HFF-Myc (cell line): ENCODE measurements at places on chromosomes 4 and X.
A peak's percentile ranks its signal among the peaks of the same experiment; 100 is the strongest.

DNA sequence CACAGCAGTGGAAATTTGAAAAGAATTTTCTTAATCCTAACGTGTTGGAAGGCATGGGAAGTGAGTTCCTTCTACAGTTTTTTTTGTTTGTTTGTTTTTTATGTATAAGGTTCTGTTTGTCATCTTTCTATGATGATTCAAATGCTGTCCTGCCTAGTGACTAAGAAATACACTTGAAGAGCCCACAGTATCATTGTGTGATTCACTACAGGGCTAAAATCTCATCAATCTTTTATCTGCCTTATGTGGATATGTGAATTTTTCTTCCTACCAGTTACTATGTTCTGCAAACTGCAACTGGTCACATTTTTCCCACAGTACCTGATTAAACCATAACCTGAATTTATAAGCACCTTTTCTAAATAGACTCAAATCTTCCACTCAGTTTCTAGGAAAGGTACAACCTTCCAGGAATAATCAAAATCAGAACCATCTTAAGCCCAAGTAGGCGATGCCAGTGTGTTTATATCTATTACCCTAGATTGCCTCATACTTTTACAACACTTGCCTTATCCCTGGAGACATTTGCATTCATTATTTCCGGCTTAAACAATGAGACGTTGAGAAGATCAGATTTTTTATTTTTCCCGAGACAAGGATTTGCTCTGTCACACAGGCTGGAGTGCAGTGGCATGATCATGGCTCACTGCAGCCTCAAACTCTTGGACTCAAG lies 214.6 kb upstream of the GALNT7 start:
- DNase-seq: no peak

DNA sequence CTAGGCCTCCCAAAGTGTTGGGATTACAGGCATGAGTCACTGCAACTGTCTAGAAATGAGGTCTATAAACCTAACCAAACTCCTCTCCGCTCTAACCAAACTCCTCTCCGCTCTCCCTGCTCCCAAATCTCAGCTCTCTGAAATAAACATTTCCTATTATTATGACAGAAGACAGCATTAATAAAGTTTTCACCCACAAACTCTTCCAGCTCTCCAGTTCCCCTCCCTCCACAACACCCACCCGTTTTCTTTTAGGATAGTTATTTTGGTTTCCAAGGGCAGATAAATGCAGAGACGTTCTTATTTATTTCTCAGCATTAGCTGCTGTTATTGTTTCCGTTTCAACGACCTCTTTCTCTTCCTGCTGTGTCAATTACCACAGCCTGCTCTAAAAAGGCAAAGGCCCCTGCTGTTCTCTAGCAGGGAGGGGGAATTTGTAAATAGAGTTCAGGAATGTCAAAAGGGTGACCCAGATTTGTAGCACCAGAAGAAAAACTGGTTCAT lies 13.3 kb upstream of the SCD5 start:
- no peak for DNase-seq

GRCh38 chrX:143437439-143437838 lies 79.8 kb downstream of the SPANXN3 start:
- no peak for DNase-seq

- DNase-seq: peak; percentile 81
These were observed 495.2 kb downstream of the PDGFC start for GRCh38 chr4:156476359-156476758.

- peak; percentile 24 for DNase-seq
These were observed 47.7 kb downstream of the TIGD2 start for GRCh38 chr4:89158884-89159503.

DNA sequence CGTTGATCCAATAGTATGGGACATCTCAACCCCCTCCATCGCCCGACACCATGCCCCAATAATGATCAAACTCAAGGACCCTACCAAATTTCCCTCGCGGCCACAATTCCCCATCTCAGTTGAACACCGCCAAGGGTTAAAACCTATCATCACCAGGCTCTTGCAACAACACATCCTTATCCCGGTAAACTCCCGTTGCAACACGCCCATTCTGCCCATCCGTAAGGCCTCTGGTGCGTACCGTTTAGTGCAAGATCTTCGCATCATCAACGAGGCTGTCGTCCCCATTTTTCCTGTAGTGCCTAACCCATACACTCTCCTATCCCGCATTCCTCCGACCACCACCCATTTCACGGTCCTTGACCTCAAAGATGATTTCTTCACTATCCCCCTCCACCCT lies 960.5 kb downstream of the RPA4 start:
- no peak for DNase-seq

GRCh38 chr4:184751585-184751956 lies 17.7 kb upstream of the CENPU start:
- no peak for DNase-seq

DNA sequence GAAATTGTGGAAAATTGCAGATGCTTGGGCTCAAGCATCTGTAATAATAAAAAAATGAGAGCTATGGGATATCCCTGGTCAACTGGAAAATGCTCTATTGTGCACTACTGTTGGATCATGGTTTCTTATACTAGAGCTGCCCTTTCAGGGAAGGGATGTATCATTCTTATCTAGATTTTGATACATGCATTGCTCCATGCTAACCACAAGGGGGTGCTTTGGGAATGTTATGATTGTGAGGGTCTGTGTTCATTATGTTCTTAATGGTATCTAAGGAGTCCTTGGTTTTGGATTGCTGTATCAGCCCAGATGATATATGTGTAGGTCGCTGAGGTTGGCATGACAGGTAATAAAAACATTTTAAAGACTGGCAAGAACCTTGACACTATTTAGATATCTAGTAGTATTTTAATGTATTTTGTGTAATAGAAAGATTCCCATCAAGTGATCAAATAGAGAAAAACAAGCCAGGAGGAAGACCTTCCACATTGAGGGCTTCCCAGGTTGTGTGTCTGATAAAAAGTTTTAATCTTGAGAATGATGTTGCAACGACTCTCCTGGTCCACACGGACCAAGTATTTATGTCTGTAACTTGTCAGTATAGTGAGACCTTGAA lies 49.2 kb upstream of the TLR2 start:
- DNase-seq: no peak

DNA sequence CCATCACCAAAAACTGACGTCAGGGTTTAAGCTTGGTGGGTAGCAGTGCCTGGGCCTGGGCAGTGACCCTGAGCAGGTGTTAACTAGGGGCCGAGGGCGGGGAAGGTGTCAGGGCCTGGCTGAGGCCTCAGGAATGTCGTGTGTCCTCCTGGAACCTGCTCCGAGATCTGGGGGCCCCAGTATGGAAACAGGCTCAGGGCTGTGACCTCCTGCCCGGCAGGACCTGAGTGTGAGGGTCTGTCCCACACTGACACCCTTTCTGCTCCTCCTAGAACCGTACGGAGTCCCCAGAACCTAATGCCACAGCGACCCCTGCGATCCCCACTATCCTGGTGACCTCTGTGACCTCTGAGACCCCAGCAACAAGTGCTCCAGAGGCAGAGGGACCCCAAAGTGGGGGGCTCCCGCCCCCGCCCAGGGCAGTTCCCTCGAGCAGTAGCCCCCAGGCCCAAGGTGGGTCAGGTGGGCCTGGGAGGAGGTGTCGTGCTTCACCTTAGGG lies 741 bp downstream of the HGFAC start:
- DNase-seq: no peak
